Fibroblast of the aortic adventitia (primary cell): ENCODE measurements at places on chromosomes 13 and 19. TPM values are rescaled to one million over a fixed set of nuclear protein-coding genes. Genes with fewer than 3 reads are reported as not detected.
A peak's percentile ranks its signal among the peaks of the same experiment; 100 is the strongest.

The PDS5B gene
- total RNA-seq: 19.3 and 46.5 TPM in 2 replicates

The KLC3 gene
- not detected in 2 replicates for total RNA-seq

The LHB gene
- not detected in 2 replicates for total RNA-seq

DNA sequence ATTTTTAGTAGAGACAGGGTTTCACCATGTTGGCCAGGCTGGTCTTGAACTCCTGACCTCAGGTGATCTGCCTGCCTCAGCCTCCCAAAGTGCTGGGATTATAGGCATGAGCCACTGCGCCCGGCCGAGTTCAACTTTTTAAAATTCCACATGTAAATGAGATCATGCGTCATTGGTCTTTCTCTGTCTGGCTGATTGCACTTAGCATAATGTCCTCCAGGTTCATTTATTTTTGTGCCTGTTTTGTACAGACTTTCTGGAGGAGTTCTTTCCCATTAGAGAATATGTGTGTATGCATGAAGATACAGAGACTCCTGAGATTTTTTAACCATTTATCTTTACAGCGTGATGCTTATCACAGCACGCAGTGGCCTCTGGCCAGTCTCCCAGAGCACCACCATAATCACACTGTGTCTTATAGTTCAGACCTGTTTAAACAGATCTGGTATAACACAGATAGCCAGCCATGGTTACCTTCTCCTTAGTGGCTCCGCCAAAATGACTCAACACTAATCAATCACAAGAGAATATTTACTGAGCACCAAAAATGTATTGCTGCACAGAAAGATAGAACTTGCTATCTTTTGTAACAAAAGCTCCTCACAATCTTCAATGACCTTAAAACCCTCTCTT, 11.4 kb upstream of the STARD13 start:
- no peak for DNase-seq

DNA sequence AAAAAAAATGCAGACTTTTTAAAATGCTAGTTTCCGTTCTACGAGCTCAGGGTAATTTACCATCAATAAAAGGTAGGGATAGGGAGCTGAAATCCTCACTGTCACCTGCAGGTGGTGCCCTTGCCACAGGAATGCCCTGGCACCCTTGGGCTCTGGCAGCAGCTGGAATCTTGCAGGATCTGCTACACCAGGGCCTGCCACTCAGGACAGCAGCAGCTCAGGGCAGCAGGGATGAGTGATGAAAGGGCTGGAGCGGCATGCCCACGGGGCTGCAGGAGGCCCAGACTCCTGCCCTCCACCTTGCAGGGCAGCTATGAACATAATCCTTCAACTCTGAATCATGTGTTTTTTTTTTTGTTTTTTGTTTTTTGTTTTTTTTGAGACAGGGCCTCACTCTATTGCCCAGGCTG, 54.0 kb downstream of the GNG7 start:
- DNase-seq: peak; percentile 80

DNA sequence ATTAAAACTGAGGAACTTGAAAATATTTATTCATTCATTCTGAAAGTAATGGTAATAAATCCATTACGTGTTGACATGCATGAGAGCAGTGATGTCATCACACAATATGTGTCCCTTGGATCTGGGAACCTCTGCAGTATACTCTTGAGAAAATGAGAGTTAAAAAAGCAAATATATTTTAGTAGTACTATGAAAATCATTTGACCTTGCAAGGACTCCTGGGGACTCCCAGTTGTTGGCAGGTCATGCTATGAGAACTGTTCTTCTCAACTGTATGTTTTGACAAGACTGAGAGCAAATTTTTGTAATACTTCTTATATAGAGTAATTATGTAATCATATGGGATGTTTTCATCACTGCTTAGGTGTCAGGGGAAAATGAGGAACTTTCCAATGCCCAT, 249.4 kb downstream of the PCCA start:
- DNase-seq: no peak
